Kidney (tissue), 22 donors: ENCODE measurements at places on chromosomes 6 and 20. TPM values are rescaled to one million over a fixed set of nuclear protein-coding genes. Genes with fewer than 3 reads are reported as not detected.

Gene LHFPL5
- total RNA-seq: 0.47 TPM

DNA sequence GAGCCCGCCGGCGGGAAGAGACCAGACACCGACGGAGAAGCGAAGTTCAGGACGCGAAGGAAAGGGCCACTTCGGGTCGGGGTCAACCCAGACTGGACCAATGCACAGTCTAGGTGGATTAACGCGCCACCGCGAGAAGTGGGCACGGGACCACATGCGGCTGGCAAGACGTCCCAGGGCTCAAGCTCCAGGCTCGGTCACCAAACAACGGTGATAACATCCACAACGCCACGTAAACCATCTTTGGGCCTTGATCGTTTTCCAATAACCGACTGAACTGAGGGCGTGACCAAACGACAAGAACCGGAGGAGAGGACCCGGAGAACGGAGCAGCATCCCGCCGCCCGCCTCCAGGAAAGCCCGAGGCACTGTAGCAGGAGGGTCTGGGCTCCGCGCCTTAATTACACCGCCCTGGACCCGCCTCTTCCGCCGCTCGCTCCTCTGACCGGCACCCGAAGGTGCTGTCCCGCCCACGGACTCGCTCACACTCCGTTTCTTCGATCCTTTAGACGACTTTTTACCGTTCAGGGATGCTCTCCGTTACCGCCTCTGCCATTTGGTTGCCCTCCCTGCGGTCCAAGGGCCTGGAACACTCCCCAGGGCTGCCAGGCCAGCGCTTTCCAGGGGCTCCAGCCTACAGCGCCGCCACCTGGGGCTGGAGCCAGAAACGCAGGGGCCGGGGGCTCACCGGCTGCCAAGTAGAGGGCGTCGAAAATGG lies 44.1 kb downstream of the DPPA5 start:
- no peaks in the 10 kb centered on the region for H3K36me3 ChIP-seq
- no peaks in the 10 kb centered on the region for H3K27me3 ChIP-seq
- DNase-seq: peak; percentile 83
- no peak overlapping the region for H3K27ac ChIP-seq

GRCh38 chr6:109069746-109070145 lies 24.9 kb downstream of the SESN1 start:
- H3K27ac ChIP-seq: no peak overlapping the region
- no peaks in the 10 kb centered on the region for H3K27me3 ChIP-seq
- no peak for DNase-seq
- H3K4me1 ChIP-seq: no peaks in the 10 kb centered on the region
- H3K4me3 ChIP-seq: no peak overlapping the region

GRCh38 chr6:56906752-56907151 lies 48.2 kb upstream of the BEND6 start:
- no peak overlapping the region for H3K4me3 ChIP-seq
- no peaks in the 10 kb centered on the region for H3K36me3 ChIP-seq
- no peak overlapping the region for H3K27ac ChIP-seq
- no peaks in the 10 kb centered on the region for H3K4me1 ChIP-seq

GRCh38 chr6:137840252-137840651 lies 26.8 kb upstream of the TNFAIP3 start:
- no peak overlapping the region for H3K4me3 ChIP-seq
- no peaks in the 10 kb centered on the region for H3K36me3 ChIP-seq
- H3K27me3 ChIP-seq: no peaks in the 10 kb centered on the region

DNA sequence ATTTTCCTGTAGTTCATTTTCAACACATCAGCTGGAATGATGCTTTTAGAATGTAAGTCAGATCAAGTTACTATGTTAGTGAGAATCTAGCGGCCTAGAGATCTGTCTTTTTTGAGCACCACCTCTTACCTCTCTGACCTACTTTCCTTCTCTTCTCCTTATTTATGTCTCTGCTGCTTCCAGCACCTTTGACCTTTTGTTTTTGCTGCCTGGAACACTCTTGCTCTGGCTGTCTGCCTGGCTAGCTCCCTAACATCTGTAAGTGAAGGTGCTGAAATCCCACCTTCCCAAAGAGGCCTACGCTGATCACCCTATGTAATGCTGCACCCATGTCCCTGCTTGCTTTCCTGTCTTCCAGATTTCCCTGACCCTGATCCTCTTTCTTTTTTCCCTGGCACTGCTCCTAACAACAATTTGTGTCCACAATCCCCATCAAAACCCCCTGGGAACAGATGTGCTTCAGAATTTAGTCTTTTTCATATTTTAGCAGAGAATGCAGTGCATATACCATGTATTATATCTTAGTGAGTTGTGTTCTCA lies 87.8 kb downstream of the RFPL4B start:
- H3K4me1 ChIP-seq: no peaks in the 10 kb centered on the region
- H3K27ac ChIP-seq: no peak overlapping the region
- H3K36me3 ChIP-seq: no peaks in the 10 kb centered on the region

- no peaks in the 10 kb centered on the region for H3K36me3 ChIP-seq
- H3K4me3 ChIP-seq: no peak overlapping the region
- no peak overlapping the region for H3K27ac ChIP-seq
Observed at GRCh38 chr20:64112691-64113443, 5.5 kb upstream of the NPBWR2 start.

DNA sequence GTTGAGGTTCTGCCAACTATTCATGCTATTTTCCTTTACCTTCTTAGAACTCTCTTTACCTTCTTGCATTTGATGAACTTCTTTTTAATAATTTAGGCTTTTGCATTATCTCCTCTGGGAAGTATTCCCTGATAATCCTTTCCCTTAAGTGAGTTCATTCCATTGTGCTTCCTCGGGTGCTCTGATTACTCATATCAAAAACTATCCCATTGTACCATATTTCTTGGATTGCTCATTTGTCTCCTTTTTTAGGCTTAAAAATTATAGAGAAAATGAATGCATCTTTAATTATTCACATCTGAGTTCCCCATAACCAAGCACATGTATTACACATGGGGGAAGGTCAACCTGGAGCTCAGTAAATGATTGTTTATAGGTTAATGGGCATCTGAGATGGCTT lies 2.5 kb downstream of the CALHM4 start:
- no peak overlapping the region for H3K27ac ChIP-seq
- H3K36me3 ChIP-seq: no peaks in the 10 kb centered on the region
- no peaks in the 10 kb centered on the region for H3K27me3 ChIP-seq
- no peak overlapping the region for H3K4me3 ChIP-seq
- DNase-seq: no peak

GRCh38 chr6:52304983-52305390 lies 20.4 kb upstream of the MCM3 start:
- H3K36me3 ChIP-seq: no peaks in the 10 kb centered on the region
- peak; percentile 57 for DNase-seq
- peak overlapping the region; percentile 51 for H3K27ac ChIP-seq
- H3K4me3 ChIP-seq: no peak overlapping the region
- no peaks in the 10 kb centered on the region for H3K4me1 ChIP-seq

DNA sequence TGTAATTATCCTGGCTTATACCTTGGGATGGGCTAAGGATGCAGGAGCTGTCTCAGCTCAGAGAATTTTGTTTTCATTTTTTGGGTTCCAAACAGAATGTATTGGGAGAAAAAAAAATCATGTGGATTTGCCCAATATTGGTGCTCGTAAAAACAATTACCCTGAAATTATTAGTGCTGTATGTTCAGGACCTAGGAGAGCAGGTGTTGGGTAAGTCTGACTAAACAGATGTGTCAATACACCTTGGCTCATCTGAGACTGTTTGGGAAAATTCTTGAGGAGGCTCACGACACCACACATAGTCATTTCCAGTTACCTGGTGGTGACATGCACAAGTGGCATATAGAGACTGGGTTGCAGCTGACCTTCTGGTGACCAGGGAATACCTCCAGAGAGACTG lies 802.1 kb upstream of the FLRT3 start:
- H3K4me3 ChIP-seq: no peak overlapping the region
- no peaks in the 10 kb centered on the region for H3K27me3 ChIP-seq
- DNase-seq: no peak
- no peak overlapping the region for H3K27ac ChIP-seq
- H3K36me3 ChIP-seq: no peaks in the 10 kb centered on the region

Gene DPPA5
- total RNA-seq: not detected

- DNase-seq: no peak
- no peak overlapping the region for H3K4me3 ChIP-seq
- no peaks in the 10 kb centered on the region for H3K4me1 ChIP-seq
- no peak overlapping the region for H3K27ac ChIP-seq
- H3K36me3 ChIP-seq: no peaks in the 10 kb centered on the region
- no peaks in the 10 kb centered on the region for H3K27me3 ChIP-seq
Observed at GRCh38 chr20:23116311-23117089, 30.4 kb upstream of the CD93 start.

DNA sequence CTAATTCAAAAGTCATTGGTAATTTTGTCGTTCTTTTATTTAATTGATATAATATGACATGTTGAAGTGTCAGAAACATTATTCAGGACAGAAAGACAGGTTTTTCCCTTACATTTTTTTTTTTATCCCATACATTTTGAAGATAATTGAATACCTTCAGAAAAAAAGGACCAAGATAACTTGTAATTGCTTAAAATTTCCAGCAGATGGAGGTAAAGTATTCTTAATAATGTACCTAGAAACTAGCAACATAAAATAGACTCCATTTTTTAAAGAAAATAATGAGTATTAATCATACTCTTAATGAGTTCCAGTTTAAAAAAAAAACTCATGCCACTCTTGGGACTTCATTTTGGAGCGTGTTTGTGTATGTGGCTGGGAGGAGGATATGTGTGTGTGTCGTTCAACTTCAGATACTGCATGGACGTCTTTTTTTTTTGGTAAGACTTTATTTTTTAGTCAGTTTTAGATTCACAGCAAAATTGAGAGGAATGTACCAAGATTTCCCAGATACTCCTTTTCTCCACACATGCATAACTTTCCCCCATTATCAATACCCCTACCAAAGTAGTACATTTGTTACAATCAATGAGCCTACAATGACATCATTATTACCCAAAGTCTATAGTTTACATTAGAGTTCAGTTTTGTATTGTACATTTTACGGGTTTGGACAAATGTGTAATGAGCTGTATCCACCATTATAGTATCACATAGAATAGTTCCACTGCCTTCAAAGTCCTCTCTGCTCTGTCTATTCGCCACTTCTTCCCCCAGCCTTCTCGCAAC lies 79.4 kb downstream of the ROS1 start:
- H3K27ac ChIP-seq: no peak overlapping the region
- no peak overlapping the region for H3K4me3 ChIP-seq
- H3K27me3 ChIP-seq: no peaks in the 10 kb centered on the region

Gene DLL1
- total RNA-seq: 11.9 TPM

GRCh38 chr6:3529232-3529631 lies 72.4 kb upstream of the SLC22A23 start:
- no peaks in the 10 kb centered on the region for H3K36me3 ChIP-seq
- no peak overlapping the region for H3K27ac ChIP-seq
- no peaks in the 10 kb centered on the region for H3K4me1 ChIP-seq
- DNase-seq: no peak
- no peak overlapping the region for H3K4me3 ChIP-seq

GRCh38 chr6:83429857-83430610 lies 817 bp downstream of the ME1 start:
- DNase-seq: peak; percentile 26
- H3K27ac ChIP-seq: no peak overlapping the region
- no peaks in the 10 kb centered on the region for H3K27me3 ChIP-seq

- DNase-seq: no peak
- H3K27ac ChIP-seq: no peak overlapping the region
- no peaks in the 10 kb centered on the region for H3K27me3 ChIP-seq
- no peak overlapping the region for H3K4me3 ChIP-seq
- H3K36me3 ChIP-seq: no peaks in the 10 kb centered on the region
- no peaks in the 10 kb centered on the region for H3K4me1 ChIP-seq
Observed at GRCh38 chr6:97438011-97438671, 155.1 kb upstream of the MMS22L start.

DNA sequence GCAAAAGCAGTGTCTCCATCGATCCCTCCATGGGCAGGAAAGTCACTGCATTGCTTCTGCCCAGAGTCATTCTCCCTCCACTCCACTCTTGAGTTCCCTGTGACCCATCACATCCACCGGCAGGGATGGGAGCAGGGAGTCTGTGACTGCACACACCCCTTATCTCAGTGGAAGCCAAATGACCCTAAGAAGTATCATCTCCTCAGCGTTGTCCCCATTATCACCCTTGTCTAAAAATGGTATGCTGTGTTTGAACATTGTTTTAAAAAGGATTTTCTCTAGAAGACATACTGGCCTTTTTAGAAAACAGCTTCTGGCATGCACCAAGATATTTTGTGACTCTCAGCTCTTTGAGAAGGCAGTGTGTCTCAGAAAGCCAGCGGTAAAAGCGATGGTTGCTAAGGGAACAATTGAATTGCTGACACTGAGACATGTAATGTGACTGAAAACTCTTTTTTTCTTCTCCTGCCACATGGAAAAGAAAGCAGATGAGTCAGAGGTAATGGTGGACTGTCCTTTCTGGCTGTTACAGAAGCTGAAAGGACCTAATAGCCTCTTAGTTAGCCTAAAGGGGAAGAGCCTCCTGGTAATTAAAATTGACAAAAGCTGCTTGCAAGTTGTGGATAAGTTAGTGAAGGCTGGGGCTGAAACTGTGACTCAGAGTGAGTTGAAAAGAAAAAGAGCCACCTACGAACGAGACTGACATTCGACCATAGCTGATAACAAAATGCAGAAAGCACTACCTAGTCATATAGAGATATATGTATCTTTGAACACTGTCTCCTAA lies 120.5 kb downstream of the MAP3K7 start:
- no peaks in the 10 kb centered on the region for H3K36me3 ChIP-seq
- no peaks in the 10 kb centered on the region for H3K27me3 ChIP-seq
- H3K4me1 ChIP-seq: no peaks in the 10 kb centered on the region

- H3K4me1 ChIP-seq: peaks cover 6% of the 10 kb centered on the region
- no peaks in the 10 kb centered on the region for H3K27me3 ChIP-seq
- peak overlapping the region; percentile 43 for H3K4me3 ChIP-seq
- no peaks in the 10 kb centered on the region for H3K36me3 ChIP-seq
- no peak for DNase-seq
- H3K27ac ChIP-seq: no peak overlapping the region
Observed at GRCh38 chr6:136464874-136465273, 85.3 kb downstream of the MAP7 start.

GRCh38 chr6:154629127-154629526 lies 104.1 kb upstream of the SCAF8 start:
- H3K4me3 ChIP-seq: no peak overlapping the region
- no peaks in the 10 kb centered on the region for H3K36me3 ChIP-seq
- no peaks in the 10 kb centered on the region for H3K4me1 ChIP-seq
- DNase-seq: no peak

DNA sequence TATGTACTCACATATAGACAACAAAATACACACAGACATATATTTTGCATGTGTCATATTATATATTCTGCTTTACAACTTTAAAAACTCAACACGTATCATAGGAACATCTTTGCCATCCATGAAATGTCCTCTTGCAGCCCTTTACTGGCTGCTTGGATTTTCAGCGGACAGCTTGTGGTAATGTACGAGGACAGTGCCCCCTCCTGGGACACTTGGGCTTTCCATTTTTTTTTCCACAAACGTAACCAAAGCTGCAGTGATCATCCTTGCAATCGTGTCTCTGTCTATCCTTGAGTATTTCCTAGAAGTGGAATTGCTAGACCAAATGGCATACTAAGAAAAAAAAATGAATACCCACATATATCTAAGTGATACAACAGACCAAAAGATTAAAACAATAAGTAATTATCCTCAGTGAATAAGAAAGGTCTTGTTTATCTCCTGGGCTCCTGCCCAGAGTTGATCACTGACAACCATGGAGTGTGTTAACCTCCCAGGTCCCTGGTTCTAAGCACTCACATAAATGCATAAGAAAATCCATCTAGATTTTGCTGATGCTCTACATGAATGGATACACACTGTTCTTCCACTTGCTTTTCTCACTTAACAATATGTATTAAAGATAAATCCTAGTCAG lies 18.1 kb downstream of the BPI start:
- no peaks in the 10 kb centered on the region for H3K36me3 ChIP-seq
- H3K4me1 ChIP-seq: no peaks in the 10 kb centered on the region
- DNase-seq: no peak
- no peaks in the 10 kb centered on the region for H3K27me3 ChIP-seq
- H3K27ac ChIP-seq: no peak overlapping the region
- no peak overlapping the region for H3K4me3 ChIP-seq
